ENCODE measurements at places on chromosomes 6 and 20.

GRCh38 chr6:75431379-75431778, 62.2 kb downstream of the FILIP1 start:
- DNase-seq = peak; percentile 39

DNA sequence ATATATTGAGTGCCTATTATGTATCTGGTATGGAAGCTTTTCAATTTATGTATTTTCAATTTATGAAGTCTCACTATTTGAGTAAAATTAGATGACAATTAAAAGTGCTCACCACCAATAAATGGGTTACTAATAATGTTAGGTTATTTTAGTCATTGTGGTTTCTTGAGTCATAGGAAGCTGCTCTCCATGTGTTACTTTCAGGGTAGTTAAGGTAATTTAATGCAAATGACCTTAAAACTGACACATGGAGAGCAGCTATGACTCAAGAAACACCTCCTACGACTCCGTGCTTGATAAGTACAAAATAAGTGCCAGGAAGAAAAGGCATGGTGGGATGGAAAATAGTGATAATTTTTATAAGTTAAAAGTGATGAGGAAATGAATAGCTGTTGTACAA, 16.5 kb upstream of the TINAG start:
- peak; percentile 78 for DNase-seq

DNA sequence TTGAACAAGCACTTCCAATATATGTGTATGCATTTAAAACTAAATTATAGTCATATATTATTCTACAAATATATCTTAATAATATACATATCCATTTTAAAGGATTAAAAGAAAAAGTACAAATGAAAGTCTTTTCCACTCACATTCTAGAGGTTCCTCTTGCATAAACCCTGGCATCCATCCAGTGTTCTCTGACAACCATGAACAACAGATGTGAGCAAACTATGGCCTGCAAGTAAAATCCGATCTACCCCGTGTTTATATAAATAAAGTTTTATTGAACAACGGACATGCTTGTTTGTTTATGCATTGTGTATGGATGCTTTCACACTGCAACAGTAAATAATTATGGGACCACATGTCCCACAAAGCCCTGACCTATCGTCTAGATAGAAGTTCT, 1122.3 kb downstream of the EPHA7 start:
- peak; percentile 19 for DNase-seq

DNA sequence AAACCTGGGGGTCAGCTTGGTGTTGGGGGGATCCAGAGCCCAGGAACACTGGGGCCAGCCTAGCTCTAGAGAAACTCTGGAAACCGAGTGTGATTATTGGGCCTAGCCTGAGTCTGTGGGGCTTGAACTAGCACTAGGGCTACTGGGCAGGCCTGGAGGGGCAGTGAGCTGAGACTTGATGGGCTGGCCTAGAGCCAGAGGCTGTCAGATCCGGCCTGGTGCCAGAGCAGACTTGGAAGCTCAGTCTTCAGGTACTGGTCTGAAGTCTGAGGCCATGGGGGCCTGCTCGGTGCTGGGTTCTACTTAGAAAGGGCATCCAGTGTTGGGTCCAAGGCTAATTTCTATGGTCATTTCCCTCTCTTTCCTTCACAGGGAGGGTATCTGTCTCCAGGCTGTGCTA, 2.7 kb downstream of the DEFB112 start:
- DNase-seq = no peak

GRCh38 chr6:80223743-80224212, 117.3 kb downstream of the BCKDHB start:
- no peak for DNase-seq

DNA sequence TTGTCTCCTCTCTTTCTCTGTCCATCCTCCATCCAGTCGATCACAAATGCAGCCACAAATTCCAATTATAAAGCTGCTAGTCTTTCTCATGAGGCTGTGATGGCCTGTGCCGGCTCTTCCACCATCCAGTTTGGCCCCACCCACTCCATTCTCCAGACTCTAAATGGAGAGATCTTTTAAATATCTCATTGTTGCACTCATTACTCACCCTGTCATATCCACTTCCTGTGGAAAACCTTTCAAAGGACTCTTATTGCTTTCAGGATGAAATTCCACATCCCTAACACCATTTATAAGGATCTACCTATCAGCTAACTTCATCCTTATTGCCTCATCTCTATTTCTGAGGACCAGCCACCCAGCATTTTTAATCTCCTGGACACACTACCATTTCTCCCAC, 70.6 kb downstream of the NRN1 start:
- DNase-seq = no peak

- no peak for DNase-seq
Observed at GRCh38 chr6:109023356-109023925, 71.2 kb downstream of the SESN1 start.

GRCh38 chr6:21438986-21439352, 154.6 kb upstream of the SOX4 start:
- DNase-seq = peak; percentile 40

All from iris pigment epithelial cell (primary cell).